ENCODE measurements at places on chromosomes 7 and 10. TPM values are rescaled to one million over a fixed set of nuclear protein-coding genes. Genes with fewer than 3 reads are reported as not detected.

CDNF gene
- 1.1 TPM for total RNA-seq

HHEX gene
- total RNA-seq, result 11.0 TPM

DNA sequence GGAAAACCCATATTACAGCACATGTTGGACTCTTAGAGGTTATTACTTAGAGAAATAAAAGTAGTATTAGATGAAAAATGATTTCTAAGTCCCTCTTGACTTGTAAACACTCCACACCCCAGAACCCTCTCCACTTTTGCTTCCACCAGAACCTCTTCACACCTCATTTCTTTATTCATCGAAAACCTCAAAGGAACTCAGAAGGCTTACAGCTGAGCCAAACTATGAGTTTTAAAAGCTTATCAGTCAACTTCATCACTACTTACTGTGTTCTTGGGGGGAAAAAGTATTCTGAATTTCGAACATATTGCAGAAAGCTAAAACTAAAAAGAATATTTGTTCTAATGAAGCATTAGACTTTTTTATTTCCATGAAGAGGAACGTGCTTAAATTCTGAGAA lies 547.8 kb upstream of the STEAP1 start:
- no peaks in the 10 kb centered on the region for H3K36me3 ChIP-seq
- no peak overlapping the region for H3K27ac ChIP-seq
- H3K4me1 ChIP-seq, result no peaks in the 10 kb centered on the region
- no peaks in the 10 kb centered on the region for H3K27me3 ChIP-seq
- no peak overlapping the region for H3K4me3 ChIP-seq

DNA sequence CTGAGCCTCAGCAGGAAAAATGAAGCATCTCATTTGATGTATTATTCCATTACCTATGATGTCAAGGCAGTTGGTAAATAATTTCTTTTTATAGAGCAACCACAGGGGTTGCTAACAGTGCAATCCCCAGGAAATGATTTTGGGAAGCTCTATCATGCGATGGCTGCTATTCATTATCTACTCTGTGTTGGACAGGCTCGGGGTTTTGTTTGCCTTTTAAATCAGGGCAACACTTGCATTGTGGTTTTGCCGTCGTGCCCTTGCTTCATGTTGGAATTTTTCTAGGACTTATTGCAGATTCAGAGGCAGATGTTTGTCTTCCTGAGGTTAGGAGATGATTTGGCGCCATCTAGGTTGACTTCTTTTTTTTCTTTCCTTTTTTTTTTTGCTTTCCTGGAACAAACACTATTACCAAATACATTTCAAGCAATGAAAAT lies 128.4 kb downstream of the BICC1 start:
- H3K27ac ChIP-seq, result no peak overlapping the region
- H3K4me1 ChIP-seq, result no peaks in the 10 kb centered on the region
- peaks cover 13% of the 10 kb centered on the region for H3K27me3 ChIP-seq
- H3K4me3 ChIP-seq, result no peak overlapping the region

DNA sequence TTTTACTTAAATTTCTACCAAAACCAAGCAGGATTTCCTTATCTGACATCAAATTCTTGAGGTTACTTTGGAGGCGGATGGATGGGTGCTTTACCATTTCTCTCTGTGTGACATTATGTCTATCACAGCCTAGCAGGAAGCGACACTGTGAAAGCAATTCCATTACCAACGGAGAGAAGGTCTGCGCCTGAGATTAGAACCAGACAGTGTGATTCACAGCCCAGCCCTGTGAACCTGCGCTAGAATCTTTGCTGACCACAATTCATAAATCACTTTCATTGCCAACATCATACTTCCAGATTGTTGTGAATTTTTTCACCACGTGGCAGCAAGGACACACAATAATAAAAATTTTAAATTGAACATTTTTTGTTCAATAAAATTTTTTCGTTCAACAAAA lies 126.5 kb downstream of the CUBN start:
- DNase-seq, result no peak
- no peak overlapping the region for H3K27ac ChIP-seq

Data from HCT116 (cell line).